ENCODE measurements at places on chromosomes 7 and 10. TPM values are rescaled to one million over a fixed set of nuclear protein-coding genes. Genes with fewer than 3 reads are reported as not detected.

- no peak for ATAC-seq
Observed at GRCh38 chr7:138926241-138926612, 55.0 kb downstream of the KIAA1549 start.

DNA sequence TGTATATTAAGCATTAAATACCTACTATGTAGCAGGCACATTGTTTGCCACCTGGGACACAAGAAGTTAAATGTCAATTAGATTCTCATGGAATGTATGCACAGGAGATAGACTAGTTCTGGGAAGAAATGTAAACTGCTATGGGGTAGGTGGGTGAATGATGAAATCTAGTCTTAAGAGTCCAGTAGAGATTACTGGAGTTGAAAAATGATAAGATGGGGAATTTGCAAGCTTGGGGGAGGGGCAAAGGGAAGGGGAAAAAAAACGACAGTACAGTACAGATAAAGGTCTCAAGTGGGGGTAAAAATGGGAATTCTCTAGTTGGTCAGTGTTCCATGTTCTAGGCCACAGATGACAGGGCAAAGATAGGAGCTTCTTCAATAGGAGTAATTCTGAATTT is 94.4 kb downstream of the ATE1 start:
- ATAC-seq: no peak

DNA sequence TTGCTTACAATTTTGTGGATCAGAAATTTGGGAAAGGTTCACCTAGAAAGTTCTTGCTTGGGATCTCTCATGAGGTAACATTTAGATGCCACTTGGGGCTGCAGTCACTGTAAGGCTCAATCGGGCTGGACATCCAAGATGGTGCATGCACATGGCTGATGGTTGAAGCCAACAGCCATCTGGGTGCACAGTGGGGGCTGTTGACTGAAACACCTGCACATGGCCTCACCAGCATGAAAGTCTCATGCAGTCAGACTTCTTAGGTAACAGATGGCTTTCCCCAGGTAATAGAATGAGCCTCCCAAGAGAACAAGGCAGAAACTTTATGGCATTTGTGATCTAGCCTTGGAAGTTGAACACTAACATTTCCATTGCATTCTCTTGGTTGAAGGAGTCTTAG is 740.7 kb upstream of the AUTS2 start:
- ATAC-seq: no peak

Gene PLPP4
- 11.9 TPM for total RNA-seq

Gene ADAMTS14
- 2.2 TPM for total RNA-seq

GRCh38 chr7:129955993-129956543 is 3.3 kb upstream of the UBE2H start:
- ATAC-seq: no peak

Gene PRKCQ
- not detected for total RNA-seq

Gene ZFAND2A
- total RNA-seq: 62.7 TPM

DNA sequence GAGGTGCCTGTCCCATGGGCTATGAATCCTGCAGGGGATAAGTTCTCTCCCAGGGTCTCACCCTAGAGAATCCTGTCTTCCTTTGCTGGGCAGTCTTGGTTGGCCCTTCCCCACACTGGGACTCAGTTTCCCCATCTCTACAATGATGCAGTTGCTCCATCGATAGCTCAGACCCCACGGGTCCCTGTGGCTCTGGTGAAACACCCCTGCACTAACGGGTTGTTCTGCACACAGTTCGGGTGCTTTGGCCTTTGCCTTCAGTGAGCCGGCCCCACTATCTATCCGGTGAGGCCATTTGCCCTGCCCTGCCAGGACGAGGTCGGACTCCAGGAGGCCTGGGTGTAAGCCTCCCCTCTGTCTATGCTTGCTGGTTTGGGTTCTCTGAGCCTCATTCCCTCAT is 76.5 kb upstream of the PCBD1 start:
- ATAC-seq: no peak

Data from motor neuron (in vitro differentiated cells).